Kidney epithelial cell (primary cell): ENCODE measurements at places on chromosomes 6 and 20.

DNA sequence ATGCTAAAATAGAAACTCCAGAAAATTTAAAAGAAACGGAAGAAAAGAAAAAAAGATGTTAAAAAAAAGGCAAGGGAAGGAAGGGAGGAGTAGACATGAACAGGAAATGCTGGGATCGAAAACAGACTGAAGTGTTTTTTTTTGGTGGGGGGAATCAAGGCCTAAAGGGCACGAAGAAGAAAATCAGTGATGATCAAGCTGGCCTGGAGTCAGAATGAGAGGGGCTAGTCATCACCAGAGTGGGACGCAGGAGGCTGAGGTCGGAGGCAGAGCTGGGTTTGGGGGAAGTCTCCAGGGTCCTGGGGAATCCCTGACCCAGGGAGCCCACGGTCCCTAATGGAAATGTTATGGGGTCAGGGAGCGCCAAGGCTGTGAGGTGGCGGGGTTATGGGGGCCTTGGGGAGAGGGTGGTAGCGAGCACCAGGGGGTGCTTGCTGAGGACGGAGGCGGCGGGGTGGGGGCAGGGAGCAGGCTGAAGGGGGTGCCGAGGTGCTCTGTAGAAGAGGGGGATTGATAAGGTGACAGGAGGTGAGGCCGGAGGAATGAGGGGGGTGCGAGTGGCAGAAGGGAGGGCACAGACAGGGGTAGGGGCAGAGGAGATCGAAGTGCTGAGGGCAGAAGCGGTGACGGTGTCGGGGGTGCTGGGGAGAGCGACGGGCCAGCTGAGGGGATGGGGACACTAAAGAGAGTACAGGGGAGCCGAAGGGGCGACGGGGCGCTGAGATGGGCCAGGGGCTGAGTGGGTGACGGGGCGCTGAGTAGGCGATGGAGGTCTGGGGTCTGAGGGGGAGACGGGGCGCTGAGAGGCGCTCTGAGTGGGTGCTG is 684 bp downstream of the ZNFX1 start:
- DNase-seq, result no peak

- peak; percentile 49 for DNase-seq
Measured at GRCh38 chr6:37725957-37726356, 28.3 kb upstream of the MDGA1 start.

- no peak for DNase-seq
Measured at GRCh38 chr6:106808758-106809157, 165.8 kb downstream of the CD24 start.

DNA sequence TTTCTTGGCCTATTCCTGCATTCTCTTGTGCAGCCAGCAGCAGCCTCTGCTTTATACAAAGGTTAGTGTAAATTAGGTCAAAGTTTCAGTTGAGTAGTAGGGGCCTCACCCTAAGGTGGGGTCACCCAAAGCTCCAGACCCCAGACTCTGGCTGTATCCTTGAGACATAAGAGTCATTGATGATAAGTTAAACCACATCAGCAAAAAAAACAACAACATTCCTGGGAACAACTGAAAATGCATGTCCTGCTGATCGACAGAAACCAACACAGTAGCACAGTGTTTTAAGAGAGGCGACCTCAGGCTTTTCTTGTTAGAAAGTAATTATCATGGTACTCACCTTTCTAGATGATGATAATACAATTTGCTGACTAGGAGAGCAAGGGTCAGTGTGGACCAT is 52.6 kb downstream of the TFAP2A start:
- DNase-seq, result no peak

GRCh38 chr6:34729631-34730470 is 27.5 kb upstream of the SNRPC start:
- no peak for DNase-seq
